ENCODE measurements at places on chromosomes 16 and 17.

DNA sequence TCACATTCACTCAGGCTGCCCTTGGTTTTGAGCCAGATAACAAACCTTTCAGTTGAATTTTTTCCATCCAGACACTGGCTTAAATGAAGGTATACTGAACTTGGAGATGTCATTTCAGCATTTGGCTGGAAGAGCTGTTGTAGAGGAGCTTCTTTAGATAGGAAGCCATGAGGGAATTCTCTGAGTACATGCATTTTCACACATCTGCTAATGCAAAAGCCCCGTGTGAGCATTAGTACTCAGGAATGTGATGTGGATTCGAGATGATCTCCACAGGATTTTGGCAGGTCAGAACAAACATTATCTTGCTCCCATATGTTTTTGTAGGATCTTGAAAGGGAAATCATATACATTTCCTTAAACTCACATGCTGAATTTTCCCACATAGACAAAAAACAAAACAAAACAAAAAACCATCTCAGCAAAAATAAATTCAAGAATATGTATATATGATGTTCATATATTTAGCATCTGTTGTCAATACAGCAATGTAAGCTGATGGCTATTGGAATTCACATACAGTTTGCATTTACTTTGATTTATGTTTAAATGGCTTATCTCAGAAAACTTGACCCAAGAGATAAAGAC lies 277.2 kb upstream of the TBX2 start:
- no peak for DNase-seq

GRCh38 chr16:27798241-27798640 lies 248.3 kb downstream of the KATNIP start:
- DNase-seq = no peak

DNA sequence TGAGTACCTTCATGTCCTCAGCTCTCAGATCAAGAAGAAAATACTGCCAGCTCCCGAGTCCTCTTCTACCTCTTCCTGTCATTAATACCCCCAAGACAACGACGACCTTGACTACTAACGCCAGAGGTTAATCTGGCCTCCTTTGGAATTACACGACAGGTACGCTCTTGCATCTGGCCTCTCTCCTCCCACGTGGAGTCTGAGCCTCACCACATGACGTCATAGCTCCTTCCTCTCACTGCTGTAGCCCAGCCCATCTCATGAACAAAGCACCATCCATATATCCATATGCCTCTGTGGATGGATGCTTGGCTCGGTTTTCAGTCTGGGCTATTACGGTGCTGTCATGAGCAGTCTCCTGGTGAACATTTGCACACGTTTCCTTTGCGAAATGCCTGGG lies 110.2 kb upstream of the TNRC6C start:
- no peak for DNase-seq

DNA sequence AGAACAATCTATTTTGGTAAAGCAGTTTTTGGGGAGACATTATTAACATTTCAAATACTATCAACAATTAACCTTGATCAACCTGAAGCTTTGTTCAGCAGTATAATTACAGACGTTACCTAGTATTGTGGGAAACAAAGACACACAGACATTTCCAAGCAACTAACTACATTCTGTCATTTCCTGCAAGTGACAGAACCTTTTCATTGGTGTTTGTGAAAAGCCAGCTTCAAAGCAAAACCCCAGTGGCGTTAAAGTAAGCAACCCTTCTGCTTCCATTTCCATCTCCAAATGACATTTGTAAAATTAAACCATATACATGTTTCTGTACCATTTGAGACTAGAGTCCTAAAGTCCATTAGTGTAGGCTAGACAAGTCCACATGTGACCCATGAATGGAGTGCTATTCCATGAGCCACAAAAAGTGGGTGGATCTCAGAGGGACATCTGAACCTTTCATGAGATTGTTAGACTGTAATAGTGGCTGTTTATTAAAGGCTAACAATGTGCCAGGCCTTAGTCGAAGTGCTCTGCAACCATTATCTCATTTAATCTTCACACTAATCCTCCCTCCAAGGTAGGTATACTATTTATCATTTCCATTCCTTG lies 101.2 kb downstream of the SSH2 start:
- DNase-seq = no peak

GRCh38 chr16:497258-497657 lies 30.3 kb upstream of the CAPN15 start:
- no peak for DNase-seq

GRCh38 chr16:3485821-3486505 lies 9.3 kb downstream of the C16orf90 start:
- no peak for DNase-seq

- DNase-seq = no peak
Measured at GRCh38 chr17:63714550-63715277, 14.8 kb upstream of the LIMD2 start.

DNA sequence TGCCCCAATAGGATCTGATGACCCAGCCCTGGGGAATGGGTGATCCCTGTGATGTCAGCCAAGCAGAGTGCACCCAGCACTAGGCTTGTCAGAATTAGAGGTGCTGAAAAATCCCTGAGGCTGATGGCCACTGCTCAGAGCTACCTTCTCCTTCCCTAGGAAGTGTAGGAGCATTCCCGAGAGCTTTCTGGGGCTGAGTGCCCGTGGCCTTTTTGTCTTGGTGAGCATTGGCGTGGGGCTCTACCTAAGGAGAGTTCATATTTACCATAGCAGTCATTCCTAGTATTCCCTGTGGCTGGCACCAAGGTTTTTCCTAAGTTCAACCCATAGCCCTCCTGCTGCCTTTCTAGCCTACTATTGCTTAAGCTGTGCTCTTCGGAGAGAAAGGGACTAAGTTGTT lies 22.6 kb upstream of the ARHGAP23 start:
- no peak for DNase-seq

DNA sequence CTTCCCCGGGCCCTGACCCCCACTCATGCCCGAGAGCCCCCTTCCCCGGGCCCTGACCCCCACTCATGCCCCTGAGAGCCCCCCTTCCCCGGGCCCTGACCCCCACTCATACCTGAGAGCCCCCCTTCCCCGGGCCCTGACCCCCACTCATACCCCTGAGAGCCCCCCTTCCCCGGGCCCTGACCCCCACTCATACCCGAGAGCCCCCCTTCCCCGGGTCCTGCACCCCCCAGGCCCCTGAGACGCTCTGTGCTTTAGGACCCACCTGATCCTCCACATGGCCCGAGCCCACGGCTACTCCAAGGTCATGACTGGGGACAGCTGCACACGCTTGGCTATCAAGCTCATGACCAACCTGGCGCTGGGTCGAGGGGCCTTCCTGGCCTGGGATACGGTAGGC lies 6.8 kb downstream of the CTU2 start:
- DNase-seq = no peak

GRCh38 chr16:85733155-85733838 lies 17.6 kb downstream of the C16orf74 start:
- DNase-seq = no peak

- DNase-seq = peak; percentile 64
Measured at GRCh38 chr17:61139219-61139618, 260.4 kb upstream of the TBX2 start.

DNA sequence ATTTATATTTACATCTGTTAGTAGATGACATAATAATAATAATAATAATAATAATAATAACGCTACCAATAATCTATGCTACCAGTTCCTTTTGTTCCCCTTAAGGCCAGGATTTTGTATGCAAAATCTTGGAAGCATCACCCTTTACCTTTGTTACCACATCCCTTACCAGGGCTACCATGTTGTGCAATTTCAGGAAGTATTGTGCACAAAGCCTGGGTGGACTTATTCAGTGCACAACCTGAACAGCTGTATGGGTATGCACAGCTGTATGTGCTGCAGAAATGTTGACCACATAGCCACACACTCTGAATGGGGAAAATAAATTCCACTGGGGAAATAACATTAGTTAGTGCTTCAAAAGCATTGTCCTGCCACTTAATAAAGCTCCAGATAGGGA lies 19.9 kb upstream of the CALB2 start:
- no peak for DNase-seq

- DNase-seq = no peak
Measured at GRCh38 chr17:45951941-45952340, 47.1 kb upstream of the STH start.

GRCh38 chr16:785563-786535 lies 2.3 kb downstream of the RPUSD1 start:
- DNase-seq = peak; percentile 90

DNA sequence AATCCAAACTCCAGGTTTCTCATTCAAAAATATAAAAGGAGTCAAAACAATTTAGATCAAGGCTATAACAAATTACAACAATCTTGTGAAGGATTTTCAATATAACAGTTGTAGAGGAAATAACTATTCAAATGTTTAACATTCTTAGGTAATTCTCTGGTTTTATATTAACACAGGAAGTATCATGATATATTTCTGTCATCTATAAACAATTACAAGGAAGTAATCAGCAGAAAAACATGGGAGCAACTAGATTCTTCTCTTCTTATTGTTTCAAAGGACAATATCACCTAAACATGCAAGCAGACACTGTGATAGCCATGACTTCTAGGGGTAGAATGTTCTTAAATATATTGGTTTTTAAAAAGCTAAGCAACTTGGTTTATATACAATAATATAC lies 49.9 kb downstream of the FBXL20 start:
- no peak for DNase-seq

DNA sequence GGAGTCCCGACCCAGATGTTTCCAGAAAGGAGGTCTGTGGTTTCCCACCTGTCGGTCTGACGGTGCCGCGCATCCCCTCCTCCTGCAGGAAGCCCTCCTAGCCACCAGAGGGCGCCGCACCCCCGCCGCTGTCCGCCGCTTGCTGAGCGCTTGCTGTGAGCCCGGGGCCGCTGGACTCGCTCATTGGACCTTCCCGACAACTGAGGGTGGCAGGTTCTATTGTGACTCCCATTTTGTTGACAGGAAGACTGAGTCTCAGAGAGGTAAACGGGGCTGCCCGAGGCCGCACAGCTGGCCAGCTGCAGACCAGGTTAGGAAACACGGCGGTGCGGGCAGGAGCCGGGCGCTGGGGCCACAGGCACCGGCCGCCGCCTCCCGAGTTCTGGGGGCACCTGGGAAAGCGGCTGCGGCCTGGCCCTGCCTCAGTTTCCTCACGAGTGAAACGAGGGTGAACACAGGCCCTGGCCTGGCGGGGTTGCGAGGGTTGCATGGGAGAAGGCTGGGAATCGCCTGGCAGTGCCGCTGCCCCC lies 191.1 kb upstream of the CIBAR2 start:
- DNase-seq = peak; percentile 90

- no peak for DNase-seq
Measured at GRCh38 chr17:69096541-69096940, 35.8 kb upstream of the ABCA9 start.

DNA sequence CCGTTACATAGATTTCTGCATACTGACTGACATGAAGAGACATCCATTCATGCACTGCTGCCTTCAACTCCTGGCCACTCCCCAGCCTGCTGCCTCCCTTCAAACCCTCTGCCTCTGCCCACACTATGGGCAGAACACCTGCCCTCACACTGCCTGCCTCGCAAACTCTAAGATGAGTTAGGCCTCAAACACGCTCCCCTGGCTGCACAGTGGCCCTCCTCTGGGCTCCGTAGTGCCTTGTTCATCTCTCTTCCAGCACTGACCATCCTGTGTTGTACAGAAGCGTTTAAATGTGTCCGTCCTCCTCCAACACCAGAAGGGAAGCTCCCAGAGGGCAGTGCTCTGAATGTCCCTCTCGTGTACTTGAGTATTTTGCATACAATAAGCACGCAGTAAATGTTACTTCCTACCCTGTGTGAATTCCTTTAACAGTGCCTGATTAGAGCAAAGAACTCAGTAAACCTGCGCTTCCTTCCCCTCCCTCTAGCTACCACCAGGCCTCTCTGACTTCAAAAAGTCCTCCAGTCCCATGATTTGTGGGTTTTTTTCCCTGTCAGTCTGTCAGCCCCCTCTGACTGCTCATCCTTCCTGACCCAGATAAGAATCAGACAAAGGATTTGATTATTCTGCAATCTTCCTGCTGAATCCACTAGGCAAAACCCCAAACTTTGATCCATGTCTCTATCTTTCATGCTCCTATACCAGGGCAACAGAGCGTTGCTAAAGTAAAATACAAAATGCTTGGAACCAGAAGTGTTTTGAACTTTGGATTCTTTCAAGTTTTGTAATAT lies 3.9 kb downstream of the DHX33 start:
- no peak for DNase-seq

DNA sequence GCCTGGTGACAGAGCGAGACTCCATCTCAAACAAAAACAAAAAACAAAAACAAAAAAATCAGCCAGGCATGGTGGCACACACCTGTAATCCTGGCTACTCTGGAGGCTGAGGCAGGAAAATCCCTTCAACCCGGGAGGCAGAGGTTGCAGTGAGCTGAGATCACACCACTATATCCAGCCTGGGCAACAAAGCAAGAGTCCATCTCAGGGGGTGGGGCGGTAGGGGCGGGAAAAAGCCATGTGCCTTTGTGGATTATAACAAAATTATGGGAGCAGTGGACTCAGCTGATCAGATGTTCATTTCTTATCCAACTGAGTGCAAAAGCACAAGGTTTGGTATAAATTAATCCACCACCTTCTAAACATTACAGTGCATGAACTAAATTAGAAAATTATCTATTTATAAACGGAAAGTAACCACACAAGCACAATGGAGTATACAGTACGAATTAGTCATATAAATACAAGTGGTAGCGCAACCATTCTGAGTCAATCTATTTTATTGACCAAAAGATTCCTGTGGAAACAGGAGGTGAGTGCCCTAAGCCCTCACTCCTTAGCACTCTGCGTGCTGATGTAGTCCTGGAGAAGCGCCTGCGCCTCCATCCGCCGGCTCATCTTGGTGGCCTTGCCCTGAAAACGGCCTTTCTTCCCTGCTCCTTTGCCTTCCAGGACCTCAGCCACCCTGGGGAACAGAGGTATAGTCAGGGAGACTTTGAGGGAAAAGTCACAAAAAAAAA lies 14.0 kb downstream of the AARSD1 start:
- no peak for DNase-seq

- DNase-seq = no peak
Measured at GRCh38 chr17:72393553-72393952, 272.7 kb downstream of the SOX9 start.

DNA sequence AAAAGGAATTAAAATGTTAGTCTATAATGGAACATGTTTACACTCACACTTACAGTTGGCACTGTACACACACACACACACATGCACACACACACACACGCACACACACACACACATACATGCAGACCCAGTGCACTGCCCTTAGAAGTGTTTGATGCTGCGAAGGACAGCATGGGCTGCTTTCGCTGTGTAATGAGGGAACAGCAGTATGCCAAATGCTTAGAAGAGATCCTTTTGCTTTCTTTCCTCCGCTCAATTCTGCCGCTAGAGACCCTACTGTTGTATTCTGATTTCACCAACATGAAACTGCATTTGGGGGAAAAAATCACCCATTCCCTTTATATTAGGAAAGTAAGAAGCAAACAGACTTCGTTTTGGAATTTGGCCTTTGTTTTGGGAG lies 217.9 kb downstream of the ENGASE start:
- no peak for DNase-seq

- DNase-seq = no peak
Measured at GRCh38 chr16:47278306-47278970, 134.7 kb upstream of the NETO2 start.

Data from activated CD8-positive, alpha-beta memory T cell treated with anti-CD3 and anti-CD28 coated beads for 24 hours (primary cell).